ENCODE measurements at places on chromosomes 3 and 15.

GRCh38 chr15:82186161-82186560, 76.4 kb downstream of the EFL1 start:
- no peak for DNase-seq

GRCh38 chr15:65286069-65286703, 497 bp downstream of the PARP16 start:
- no peak for DNase-seq

- no peak for DNase-seq
These were observed 7.5 kb downstream of the GATA2 start for GRCh38 chr3:128485282-128486204.

GRCh38 chr15:52111517-52112202, 915 bp downstream of the BCL2L10 start:
- DNase-seq, result no peak

GRCh38 chr3:159882790-159883779, 105.5 kb upstream of the IL12A start:
- no peak for DNase-seq

Measured in activated CD4-positive, alpha-beta T cell treated with anti-CD3 and anti-CD28 coated beads, Interleukin-2, amount 50 U/mL, for 48 hours (primary cell).